ENCODE measurements at places on chromosomes 16 and 17. TPM values are rescaled to one million over a fixed set of nuclear protein-coding genes. Genes with fewer than 3 reads are reported as not detected.

The CUEDC1 gene
- total RNA-seq, result not detected

The KRTAP17-1 gene
- not detected for total RNA-seq

The CHMP6 gene
- total RNA-seq, result 36.6 TPM

The OR4D1 gene
- total RNA-seq, result 0.10 TPM

The ERCC4 gene
- total RNA-seq, result 15.9 TPM

The DRG2 gene
- total RNA-seq, result 69.2 TPM

GRCh38 chr17:33080091-33080490 lies 88.4 kb downstream of the SPACA3 start:
- H3K27ac ChIP-seq, result no peak overlapping the region
- DNase-seq, result no peak
- no peak overlapping the region for H3K4me3 ChIP-seq
- H3K4me1 ChIP-seq, result no peaks in the 10 kb centered on the region

GRCh38 chr16:10629592-10629963 lies 49.2 kb upstream of the EMP2 start:
- H3K4me1 ChIP-seq, result no peaks in the 10 kb centered on the region
- no peak overlapping the region for H3K27ac ChIP-seq
- H3K27me3 ChIP-seq, result peaks cover 2% of the 10 kb centered on the region
- no peak overlapping the region for H3K4me3 ChIP-seq

GRCh38 chr16:1455190-1456171 lies 11.1 kb upstream of the CCDC154 start:
- H3K4me3 ChIP-seq, result no peak overlapping the region
- peaks cover 2% of the 10 kb centered on the region for H3K36me3 ChIP-seq
- no peaks in the 10 kb centered on the region for H3K27me3 ChIP-seq
- no peaks in the 10 kb centered on the region for H3K4me1 ChIP-seq
- DNase-seq, result no peak

- no peaks in the 10 kb centered on the region for H3K4me1 ChIP-seq
- H3K4me3 ChIP-seq, result no peak overlapping the region
- no peak overlapping the region for H3K27ac ChIP-seq
- no peak for DNase-seq
- H3K36me3 ChIP-seq, result no peaks in the 10 kb centered on the region
- H3K27me3 ChIP-seq, result no peaks in the 10 kb centered on the region
Measured at GRCh38 chr16:51707666-51708065, 556.6 kb upstream of the SALL1 start.

GRCh38 chr16:65070831-65071432 lies 50.9 kb downstream of the CDH11 start:
- no peak for DNase-seq
- no peaks in the 10 kb centered on the region for H3K4me1 ChIP-seq
- no peaks in the 10 kb centered on the region for H3K27me3 ChIP-seq
- no peak overlapping the region for H3K27ac ChIP-seq

DNA sequence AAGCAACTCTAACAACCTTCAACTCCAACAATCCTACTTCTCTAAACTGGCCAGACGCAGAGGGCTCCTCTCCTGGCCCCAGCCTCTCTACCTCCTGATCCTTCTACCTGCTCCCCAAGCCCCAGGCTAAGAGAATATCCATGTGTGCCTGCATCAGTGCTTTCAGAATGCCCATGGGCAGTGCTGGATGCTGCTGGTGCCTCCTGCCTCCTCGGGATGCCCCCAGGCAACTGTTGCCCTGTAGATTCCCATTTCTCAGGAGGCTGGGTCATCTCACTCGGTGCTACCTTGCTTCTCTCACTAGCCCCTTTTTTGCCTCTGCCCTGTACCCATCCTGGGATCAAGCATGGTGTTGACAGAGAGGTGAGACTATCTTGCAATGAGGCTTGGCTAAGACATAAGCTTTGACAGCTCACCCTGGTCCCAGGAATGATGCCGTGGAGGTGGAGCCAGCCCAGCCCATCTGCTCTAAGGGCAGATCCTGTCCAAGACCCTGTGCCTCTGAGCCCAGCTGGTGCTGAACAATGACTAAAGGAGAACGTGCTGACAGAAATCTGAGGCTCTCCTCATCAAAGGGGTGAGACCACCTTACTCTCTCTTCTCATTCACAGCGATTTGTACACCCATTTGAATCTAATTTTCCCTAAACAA lies 19.4 kb upstream of the SUPT4H1 start:
- no peaks in the 10 kb centered on the region for H3K27me3 ChIP-seq
- DNase-seq, result no peak
- H3K4me3 ChIP-seq, result no peak overlapping the region

- no peaks in the 10 kb centered on the region for H3K27me3 ChIP-seq
- H3K4me3 ChIP-seq, result no peak overlapping the region
- H3K36me3 ChIP-seq, result peaks cover 36% of the 10 kb centered on the region
- peaks cover 28% of the 10 kb centered on the region for H3K4me1 ChIP-seq
- no peak for DNase-seq
Measured at GRCh38 chr17:59671386-59671785, 35.8 kb downstream of the PTRH2 start.

DNA sequence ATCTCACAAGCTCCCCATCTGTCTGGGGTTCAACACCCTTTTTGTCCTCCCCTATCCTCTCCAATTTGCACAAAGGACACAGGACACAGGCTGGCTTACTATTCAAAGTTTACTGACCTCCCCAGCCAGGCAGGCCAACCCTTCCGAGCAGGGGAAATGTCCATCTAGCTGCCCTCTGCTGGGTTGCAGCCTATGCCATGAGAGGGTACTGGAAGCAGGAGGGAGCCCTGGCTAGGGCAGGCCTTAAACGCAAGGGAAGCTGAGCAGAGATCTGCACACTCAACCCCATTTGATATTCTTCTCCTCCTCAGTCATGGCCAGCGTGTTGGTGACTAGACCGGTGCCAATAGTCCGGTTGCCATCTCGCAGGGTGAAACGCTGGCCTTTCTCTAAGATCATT lies 3.5 kb downstream of the TUFM start:
- H3K27ac ChIP-seq, result no peak overlapping the region
- no peaks in the 10 kb centered on the region for H3K27me3 ChIP-seq
- peaks cover 50% of the 10 kb centered on the region for H3K36me3 ChIP-seq
- H3K4me1 ChIP-seq, result peaks cover 17% of the 10 kb centered on the region
- DNase-seq, result no peak

GRCh38 chr16:84942786-84943185 lies 68.5 kb downstream of the ZDHHC7 start:
- no peaks in the 10 kb centered on the region for H3K4me1 ChIP-seq
- H3K4me3 ChIP-seq, result no peak overlapping the region
- H3K36me3 ChIP-seq, result no peaks in the 10 kb centered on the region
- DNase-seq, result no peak
- no peak overlapping the region for H3K27ac ChIP-seq

DNA sequence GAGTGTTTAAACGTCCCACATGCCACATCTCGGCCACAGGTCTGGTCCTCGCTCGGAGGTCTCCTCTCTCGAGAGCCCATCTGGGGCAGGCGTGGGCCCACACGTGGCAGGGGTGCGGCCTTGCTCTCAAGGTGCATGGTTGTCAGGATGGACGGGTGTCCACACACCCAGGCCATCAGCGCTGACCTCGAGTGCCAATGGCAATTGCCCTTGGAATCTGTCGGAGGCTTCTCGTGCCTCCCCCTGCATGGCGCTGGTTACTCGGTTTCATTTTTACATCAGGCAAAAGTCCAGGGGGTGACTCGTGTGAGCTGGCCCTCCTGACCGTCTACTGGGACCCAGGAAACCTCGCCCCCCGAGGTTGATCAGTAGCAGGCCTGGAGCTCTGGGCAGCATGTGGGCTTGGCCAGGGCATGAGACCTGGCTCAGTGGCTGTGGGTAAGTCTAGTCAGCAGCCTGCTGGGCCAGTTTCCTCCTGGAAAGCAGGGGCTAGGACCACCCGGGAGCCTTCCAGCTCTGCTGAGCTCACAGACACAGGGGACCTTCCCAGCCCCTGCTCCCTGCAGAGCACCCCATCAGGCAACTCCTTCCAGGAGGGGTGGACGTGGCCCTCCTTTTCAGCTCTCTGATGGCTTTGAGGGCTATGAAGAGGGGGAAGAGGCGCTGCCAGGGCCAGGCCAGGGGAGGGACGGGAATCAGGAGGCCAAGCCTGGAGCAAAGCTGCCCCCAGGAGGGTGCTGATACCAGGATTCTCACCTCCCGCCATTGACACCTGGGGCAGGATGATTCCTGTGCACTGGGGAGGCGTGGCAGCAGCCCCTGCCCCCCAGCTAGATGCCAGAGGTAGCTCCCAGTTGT lies 3.7 kb upstream of the ZNF469 start:
- peaks cover 8% of the 10 kb centered on the region for H3K27me3 ChIP-seq
- no peaks in the 10 kb centered on the region for H3K4me1 ChIP-seq
- no peaks in the 10 kb centered on the region for H3K36me3 ChIP-seq
- no peak overlapping the region for H3K27ac ChIP-seq
- no peak overlapping the region for H3K4me3 ChIP-seq
- DNase-seq, result no peak

DNA sequence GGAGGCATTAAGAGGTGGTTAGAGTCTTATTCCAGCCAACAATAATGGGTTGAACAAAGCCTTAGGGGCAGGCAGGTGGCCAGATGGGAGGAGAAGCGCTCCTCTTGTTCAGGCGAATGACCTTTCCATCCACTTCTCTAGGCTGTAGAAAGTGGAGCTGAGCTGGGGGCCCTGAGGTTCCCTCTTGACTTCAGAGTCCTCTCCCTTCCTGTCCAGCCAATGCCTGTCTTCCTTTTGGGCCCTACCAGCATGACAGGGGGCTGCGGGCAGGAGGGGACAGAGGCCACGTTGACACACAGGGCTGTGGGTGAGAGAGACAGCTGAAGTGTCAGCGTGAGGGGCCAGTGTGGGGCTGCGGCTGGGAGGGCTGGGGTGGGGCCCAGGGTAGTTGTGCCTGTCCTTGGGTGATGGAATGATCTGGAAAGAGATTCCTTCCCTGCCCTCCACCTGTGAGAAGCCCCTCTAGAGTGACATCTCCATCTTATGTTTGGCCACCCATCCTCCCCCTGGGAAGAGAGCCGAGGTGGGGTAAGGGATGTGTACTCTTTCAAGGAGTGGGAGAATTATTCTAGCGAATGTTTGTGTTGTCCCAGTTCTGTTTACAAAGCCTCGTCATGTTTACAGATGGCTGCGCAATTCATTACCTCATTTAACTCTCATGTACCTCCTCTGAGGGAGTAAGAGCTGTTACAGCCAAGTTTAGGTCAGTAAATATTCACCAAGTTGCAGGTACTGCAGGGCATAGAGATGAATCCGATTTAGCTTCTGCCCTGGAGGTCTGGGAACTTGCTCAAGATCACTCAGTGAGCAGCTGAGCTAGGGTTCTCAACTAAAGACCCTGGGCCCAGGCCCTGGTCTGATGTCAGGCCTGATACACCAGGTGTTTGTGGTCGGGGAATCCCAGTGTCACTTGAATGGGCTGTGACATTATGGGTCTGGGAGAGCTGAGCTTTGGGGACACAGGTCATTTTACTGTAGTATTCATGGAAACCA lies 3.3 kb downstream of the ERBB2 start:
- DNase-seq, result no peak
- peaks cover 40% of the 10 kb centered on the region for H3K27me3 ChIP-seq
- peaks cover 2% of the 10 kb centered on the region for H3K36me3 ChIP-seq
- H3K4me3 ChIP-seq, result no peak overlapping the region

All from activated T-helper 1 cell treated with anti-CD3 and anti-CD28 coated beads, Interleukin-12 subunit alpha, Interleukin-12 subunit beta, Interleukin-2, Interleukin-4 antibody, amounts not matched to agents 30 ng/mL and 10 ng/mL and 1 ng/mL, durations not matched to agents 14 hours and 24 hours and 36 hours (primary cell).